Activated CD4-positive, alpha-beta T cell treated with anti-CD3 and anti-CD28 coated beads for 24 hours (primary cell): ENCODE measurements at places on chromosomes 6 and 20.

DNA sequence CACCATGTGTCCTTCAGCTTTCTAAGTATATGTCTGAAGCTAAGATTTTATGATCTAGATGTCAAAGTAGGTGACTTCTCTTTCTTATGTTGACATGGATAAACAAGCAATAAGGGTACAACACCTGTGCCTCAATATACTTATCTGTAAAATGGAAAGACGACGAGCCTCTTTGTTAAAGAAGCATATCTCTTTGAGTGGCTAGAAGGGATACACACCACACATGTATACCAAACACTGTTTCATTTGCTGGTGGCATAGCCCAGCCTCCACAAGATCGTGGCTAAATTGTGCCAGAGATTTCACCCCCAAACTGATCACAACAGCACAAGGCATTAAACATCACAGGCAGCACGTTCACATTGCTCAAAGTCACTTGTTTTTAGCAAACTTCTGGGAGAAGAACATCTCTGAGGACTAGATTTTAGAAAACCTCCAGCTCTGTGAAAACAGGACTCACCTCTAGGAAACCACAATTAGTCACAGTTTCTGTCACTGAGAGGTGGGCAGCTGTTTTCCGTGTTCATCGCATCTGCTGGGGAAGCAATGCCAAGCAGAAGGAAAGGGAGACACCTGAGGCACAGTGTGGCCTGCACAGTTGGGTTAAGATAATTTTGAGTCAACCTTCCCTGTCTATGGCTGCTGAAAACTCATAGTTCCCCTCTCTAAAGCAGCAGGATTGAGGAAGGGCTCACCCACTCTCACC is 263.0 kb upstream of the PLCB4 start:
- no peak for DNase-seq

DNA sequence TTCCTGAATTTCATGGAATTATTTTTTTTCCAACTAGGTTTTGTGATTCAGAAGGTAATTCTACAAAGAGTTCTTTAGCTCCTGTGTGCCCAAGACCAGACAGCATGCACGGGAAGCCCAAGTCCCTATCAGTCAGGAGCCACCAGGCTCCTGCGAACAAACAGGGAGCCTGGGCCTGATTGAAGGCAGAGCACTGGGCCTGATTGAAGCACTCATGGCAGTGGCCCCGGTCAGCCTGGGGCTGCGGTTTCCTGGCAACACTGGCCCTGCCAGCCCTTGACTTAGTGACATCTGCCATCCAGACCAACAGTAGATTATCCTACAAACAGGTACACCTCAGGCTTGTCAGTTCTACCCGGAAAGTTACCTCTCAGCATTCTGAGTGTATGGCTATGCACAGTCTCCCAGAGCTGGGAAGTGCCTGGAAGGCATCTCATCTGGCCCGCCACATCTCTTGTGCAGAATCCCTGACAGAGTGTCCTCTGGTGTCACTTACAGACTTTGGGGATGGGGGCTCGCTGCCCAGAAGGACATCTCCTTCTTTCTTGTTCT is 133.8 kb downstream of the VEGFA start:
- no peak for DNase-seq

DNA sequence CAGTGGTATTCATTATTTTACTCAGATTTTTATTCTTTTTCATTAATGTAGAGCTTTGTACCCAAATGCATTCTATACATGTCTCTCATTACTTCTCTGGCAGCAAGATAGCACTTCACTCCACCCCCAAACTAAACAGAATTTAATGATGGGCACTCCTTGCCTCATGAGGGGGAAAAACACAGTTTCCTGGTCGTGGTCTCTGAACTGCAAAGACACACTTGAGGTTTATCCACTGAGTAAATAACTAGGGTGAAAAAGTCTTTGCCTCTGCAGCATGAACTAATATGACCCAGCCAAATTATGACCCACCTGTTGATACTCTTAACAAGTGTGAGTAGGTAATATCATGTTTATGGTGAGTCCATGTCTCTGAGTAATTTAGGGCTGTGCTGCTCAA is 785.2 kb upstream of the FLRT3 start:
- no peak for DNase-seq

- DNase-seq: no peak
Observed at GRCh38 chr6:125294036-125294435, 7.7 kb downstream of the HDDC2 start.

- DNase-seq: no peak
Observed at GRCh38 chr6:153024709-153025017, 22.2 kb upstream of the MTRF1L start.

DNA sequence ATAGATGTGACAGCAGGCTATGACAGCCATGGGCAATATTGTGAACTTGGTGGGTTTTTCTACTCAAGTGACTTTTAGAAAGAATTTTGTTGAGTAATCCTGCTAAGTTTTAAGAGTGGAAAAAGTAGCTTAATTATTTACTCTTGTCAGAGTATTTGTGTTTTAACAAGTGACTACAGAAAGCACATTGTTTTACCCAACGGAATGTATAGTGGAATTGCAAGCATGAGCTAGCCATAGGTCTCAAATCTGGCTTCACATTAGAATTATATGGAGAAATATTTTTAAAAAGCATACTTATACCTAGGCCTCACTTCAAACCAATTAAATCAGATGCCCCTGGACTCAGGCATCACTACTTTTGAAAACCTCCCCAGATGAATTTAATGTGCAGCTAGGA is 35.5 kb upstream of the GOPC start:
- DNase-seq: no peak

GRCh38 chr6:35497571-35498421 is 917 bp upstream of the TEAD3 start:
- DNase-seq: no peak

GRCh38 chr6:81761197-81761596 is 8.7 kb upstream of the TENT5A start:
- no peak for DNase-seq

DNA sequence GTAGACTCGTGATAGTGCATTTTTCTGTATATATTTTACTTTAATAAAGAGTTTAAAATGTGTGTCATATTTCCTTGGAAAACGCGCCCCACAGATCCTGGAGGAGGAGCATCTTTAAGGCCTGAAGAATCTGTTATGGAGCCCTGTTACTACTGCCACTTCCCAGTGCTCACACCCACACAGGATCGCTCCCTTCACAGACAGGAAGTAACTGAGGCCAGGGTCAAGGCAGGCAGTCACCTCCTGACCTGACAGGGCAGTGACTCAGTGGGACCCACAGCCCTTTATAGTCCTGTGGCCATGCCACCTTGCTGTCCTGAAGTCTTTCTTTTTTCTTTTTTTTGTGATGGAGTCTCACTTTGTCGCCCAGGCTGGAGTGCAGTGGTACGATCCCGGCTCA is 9.0 kb downstream of the RRBP1 start:
- DNase-seq: no peak

DNA sequence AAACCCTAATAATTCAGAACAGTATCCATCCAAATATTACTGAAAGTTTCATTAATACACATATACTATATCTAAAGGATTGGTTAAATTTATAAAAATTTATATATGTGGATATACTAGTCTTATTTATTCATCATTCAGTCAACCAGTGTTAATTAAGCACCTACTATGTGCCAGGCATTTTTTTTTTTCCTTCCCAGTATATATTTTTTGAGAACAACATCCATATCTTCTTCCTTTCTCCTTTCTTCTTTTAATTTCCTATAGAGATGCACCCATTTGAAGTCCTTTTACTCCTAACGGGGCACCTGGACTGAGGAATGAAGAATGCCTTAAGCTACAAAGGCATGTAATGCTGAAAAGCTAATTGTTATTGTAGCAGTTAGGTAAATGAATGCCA is 72.8 kb downstream of the SESN1 start:
- no peak for DNase-seq

DNA sequence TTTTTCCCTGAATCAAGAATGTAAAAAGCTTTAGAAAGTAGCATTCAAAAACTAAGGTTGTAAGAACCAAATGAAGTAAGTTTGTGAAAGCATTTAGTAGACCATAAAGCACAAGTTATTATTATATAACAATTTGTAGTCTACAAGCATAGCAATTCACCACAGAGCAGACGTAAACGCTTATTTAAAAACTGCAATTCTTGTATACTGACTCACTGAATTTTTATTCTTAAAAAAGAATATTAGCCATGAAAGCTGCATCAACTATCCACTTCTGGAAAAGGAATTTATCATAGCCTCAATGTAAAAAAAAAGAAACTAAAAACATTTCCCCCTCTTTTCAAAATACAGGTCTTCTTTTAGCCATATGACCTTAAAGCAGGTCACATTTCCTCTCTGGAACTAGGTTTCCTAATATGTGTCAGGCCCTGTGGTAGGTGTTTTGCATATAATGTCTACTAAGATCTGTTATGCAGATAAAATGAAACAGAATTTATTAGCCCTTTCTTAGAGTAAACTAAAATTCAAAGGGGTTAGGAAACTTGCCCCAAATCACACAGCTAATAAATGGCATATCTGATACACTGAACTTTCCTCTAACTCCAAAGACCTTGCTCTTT is 2.1 kb downstream of the MAP3K7 start:
- DNase-seq: no peak

- DNase-seq: no peak
Observed at GRCh38 chr20:23584434-23585199, 16.3 kb upstream of the CST9L start.

GRCh38 chr6:158640519-158640918 is 4.0 kb downstream of the DYNLT1 start:
- no peak for DNase-seq

- no peak for DNase-seq
Observed at GRCh38 chr6:88760091-88760490, 203.3 kb downstream of the RNGTT start.

GRCh38 chr6:53643481-53643965 is 22.0 kb downstream of the KLHL31 start:
- DNase-seq: no peak

DNA sequence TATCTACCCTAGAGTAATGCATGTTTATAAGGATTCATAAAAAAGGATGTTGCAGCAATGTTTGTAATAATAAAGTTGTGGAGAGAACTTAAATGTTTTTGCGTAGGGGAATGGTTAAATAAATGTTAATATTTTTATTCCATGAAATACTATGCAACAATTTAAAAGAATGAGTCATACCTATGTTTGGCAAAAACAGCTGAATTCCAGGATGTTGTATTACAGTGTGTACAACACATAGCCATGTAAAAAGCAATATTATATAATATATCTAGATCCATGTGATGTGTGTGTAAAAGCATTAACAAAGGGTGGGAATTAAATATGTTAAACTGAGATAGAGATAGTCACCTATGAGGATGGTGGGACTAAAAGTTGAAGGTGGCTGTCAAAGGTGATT is 21.1 kb upstream of the PKIB start:
- no peak for DNase-seq

DNA sequence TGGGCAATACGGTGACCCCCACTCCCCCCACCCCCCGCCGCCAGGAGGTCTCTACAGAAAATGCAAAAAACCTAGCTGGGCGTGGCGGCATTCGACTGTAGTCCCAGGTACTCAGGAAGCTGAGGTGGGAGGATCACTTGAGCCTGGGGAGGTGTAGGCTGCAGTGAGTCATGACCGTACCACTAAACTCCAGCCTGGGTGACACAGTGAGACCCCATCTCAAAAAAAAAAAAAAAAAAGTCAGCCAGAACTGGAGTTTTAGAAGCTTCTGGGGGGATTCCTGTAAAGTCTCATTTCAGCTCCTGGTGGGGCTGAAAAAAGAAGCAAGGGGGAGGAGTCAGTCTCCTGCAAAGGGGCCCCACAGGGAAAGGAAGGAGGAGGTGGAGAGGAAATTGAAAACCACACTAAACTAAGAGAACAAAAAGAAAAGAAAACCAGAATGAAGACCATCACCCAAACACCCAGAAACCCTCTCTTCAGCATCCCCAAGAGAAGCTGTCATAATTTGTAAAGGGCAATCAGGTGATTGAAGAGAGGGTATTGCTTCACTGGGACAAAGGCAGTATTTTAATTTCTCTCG is 50.4 kb downstream of the NOL4L start:
- DNase-seq: no peak

- DNase-seq: no peak
Observed at GRCh38 chr20:45405571-45406259, 2.4 kb upstream of the DBNDD2 start.

DNA sequence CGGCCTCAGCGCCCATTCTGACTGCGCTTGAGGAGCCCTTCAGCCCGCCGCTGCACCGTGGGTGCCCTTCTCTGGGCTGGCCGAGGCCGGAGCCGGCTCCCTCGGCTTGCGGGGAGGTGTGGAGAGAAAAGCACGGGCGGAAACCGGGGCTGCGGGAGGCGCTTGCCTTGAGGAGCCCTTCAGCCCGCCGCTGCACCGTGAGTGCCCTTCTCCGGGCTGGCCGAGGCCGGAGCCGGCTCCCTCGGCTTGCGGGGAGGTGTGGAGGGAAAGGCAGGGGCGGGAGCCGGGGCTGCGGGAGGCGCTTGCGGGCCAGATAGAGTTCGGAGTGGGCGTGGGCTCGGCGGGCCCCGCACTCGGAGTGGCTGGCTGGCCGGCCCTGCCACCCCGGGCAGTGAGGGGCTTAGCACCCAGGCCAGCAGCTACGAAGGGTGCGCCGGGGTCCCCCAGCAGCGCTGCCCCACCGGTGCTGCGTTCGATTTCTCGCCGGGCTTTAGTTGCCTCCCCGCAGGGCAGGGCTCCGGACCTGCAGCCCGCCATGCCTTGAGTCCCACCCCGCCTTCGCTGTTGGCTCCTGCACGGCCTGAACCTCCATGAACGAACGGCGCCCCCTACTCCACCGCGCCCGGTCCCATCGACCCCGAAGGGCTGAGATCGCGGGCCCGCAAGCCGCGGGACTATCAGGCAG is 45.7 kb upstream of the MCUR1 start:
- no peak for DNase-seq

DNA sequence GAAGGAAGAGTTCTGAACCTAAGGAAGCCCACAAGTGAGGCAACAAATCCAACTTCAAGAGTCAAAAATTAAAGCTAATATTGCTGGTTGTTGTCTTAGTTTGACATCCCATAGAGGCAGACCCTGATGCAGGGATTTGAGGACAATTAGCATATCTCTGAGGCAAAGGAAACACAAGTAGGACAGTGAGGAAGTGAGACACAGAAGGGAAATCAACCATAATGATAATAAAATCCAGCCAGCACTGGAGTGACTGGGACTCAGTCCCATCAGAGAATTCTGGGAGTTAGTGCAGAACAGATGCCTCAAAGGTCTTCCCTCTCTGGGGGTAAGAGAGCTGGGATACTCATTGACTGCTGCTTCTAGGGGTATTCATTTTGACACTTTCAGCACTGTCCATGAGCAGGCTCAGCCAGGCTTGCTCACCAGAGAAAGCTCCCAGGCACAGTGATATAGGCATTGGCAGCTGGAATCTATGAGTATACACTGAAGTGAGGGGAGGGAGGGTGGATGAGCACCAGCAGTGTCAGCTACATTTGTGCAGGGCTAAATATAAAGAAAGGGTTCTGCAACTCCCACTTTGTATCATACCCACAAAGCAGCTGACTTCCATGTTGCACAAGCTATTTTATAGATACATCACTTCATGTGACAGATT is 43.4 kb upstream of the SPTLC3 start:
- DNase-seq: no peak

GRCh38 chr20:57803508-57804005 is 93.7 kb upstream of the PMEPA1 start:
- DNase-seq: no peak
